ENCODE measurements at places on chromosomes 7 and 10. TPM values are rescaled to one million over a fixed set of nuclear protein-coding genes. Genes with fewer than 3 reads are reported as not detected.

GRCh38 chr7:157469181-157470016, 132.6 kb downstream of the DNAJB6 start:
- DNase-seq = no peak

DNA sequence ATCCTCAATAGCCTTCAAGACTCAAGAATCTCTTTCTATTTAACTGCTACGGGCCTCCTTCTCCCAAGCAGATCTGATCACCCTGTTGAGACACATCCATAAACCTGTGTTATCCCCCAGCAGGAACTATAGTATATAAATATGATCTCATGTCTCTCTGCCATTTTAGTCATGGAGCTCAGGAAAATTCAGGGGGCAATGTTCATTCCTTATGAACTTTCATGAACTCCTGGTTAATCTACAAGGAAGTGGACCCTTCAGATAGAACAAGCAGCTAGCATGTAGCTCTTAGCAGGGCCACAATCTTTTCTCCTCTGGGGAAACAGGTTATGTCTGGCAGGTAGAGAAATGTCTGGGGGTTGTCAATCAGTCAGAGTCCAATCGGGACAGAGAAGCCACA, 8.9 kb downstream of the PRR15 start:
- no peak for DNase-seq

GIMAP2 gene
- total RNA-seq = 39.2 TPM

- DNase-seq = no peak
These were observed 364.7 kb upstream of the POM121L12 start for GRCh38 chr7:52670608-52671225.

DNA sequence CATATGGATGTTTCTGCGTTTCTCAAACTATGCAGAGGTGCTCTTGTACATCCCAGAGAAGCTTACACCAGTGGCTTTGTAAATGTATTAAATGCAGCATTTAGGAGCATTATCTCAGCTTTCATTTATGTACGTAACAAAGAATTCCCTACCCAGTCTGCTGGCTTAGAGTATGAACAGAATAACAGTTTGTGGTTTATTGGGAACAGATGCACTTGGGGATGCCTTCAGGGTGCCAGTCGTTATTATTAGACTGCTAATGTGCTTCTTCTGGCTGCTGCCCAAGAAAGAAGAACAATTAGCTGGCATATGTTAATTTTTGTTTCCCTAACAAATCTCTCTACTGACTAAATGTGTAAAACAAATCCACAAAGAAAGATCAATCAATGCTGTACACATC, 241.9 kb downstream of the FOXP2 start:
- DNase-seq = no peak

GRCh38 chr10:94149702-94150101, 156.0 kb downstream of the PLCE1 start:
- DNase-seq = no peak
